ENCODE measurements at places on chromosomes 5 and 9.

- DNase-seq, result no peak
Measured at GRCh38 chr5:189976-190365, 1.3 kb upstream of the LRRC14B start.

- no peak for DNase-seq
Measured at GRCh38 chr9:77938163-77938562, 93.4 kb downstream of the GNAQ start.

GRCh38 chr9:132505991-132506655 lies 76.3 kb upstream of the BARHL1 start:
- no peak for DNase-seq

DNA sequence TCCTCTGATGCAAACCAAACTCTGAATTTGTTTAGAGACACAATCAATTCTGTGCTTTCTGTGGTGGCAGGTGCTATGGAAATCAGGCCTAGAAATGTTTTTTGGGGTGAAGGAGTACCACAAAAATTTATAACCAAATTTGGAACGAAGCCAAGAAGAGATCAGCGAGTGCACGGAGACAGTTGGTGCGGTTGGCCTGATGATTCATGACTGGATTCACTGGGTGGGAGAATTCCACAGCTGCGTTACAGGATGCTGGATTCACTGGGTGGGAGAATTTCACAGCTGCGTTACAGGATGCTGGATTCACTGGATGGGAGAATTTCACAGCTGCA lies 135.6 kb upstream of the IRX4 start:
- no peak for DNase-seq

GRCh38 chr5:156640691-156641241 lies 209.3 kb upstream of the PPP1R2B start:
- no peak for DNase-seq

- no peak for DNase-seq
Measured at GRCh38 chr9:86713970-86714369, 233.3 kb downstream of the GAS1 start.

DNA sequence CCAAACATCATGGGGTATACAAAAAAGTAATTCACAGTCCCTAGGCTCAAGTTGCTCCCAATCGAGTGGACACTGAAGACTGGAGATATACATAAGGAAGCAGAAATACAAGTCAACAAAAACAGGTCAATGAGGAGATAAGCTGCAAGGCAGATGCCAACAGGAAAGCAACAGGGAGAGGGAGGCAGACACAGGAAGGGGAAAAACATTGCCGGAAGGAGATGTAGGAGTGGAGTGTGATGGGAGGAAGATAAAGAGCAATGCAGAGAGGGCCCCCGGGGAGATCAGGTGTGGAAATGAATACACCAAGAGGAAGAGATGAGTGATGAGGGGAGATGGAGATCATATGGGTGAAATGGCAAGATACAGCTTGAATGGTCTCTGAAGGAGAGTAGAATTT lies 243.0 kb downstream of the RAB3C start:
- DNase-seq, result no peak

- no peak for DNase-seq
Measured at GRCh38 chr5:78287833-78288232, 6.7 kb downstream of the AP3B1 start.

- no peak for DNase-seq
Measured at GRCh38 chr5:54390015-54390414, 65.5 kb upstream of the HSPB3 start.

DNA sequence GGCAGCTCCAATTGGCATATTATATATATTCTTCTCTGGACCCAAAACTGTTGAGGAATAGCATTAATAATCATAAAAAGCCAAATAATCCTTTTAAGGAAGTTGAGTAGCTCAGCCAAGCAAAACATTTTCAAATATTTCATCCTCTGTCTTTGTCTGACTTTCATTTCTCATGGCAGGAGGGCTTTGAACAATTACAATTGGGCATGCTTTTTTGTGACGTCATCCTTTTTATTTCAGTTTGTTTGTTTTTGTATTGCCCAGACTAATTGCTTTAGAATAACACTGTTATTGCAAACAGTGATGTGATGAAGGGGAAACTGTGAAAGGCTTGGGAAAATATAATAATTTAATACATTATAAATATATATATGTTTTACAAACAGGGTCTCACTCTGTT lies 65.2 kb upstream of the MAP1B start:
- no peak for DNase-seq

- DNase-seq, result no peak
Measured at GRCh38 chr9:117290306-117290840, 124.5 kb downstream of the ASTN2 start.

DNA sequence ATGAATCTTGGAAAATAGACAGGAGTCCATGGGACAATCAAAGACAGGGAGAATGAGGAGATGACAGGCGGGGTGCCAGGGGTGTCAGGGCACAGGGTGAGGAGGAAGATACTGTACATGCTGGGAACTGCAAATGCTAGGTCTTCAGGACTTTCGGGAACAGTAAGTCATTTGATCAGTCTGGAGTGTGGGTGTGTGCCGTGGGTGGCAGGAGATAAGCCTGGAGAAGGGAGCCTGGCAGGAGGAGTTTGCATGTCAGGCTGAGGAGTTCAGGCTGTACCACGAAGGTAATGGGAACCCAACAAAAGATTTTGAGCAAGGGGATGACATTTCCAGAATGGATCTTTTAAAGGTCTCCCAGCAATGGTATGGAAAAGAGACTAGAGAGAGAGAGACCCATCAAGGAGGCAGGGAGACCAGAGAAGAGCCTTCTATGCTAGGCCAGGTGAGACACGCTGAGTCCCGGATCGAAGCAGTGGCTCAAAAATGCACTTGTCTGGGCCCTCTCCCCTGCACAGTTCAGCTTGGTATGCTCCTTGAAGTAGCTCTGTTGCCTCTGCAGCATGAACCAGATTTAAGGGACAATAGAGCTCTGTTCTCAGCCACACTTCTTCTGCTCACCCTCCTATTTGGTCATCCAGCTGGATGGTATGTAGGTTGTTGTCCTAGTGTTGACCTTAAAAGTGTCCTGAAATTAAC lies 77.0 kb upstream of the FER start:
- no peak for DNase-seq

DNA sequence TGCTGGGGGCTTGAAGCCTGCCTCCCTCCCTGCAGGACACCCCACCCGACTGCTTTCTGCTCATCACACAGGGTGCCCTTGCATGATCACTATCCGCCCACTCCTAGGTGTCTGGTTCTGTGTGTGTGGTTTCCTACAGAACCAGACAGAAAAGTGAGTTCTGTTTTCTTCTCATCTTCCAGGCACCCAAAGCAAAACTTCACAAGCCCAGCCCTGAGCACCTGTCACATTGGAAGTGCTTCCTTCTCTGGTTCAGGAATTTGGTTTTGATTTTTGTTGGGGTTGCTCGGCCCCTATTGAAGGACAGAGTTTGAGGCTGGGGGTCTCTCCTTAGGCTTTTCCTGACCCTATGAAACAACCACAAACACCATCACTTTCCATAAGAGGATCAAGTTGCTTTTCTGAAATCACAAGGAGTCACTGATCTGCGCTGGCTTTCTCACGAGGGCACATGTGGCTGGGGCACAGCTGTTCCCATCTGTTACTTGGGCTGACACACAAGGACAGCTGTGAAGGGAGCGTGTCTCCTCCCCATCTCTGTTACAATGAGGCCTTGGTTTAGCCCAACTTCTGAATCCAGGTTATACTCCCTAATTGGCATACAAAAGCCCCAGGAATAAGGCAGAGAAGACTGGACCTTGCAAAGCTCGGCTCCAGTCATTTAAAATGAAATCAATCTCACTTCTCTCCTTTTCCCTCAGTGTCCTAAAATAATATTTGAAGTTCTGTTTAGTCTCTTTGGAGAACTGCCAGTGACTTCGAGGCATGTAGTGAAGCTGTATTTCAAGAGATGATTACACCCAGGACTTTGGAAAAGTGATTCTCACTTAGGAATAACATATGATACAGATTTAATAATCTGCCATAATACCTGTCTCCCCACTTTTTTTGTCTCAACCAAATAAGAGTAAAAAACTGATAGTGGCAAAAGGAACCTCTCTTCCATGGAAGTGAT lies 213.1 kb upstream of the GAS1 start:
- DNase-seq, result no peak

DNA sequence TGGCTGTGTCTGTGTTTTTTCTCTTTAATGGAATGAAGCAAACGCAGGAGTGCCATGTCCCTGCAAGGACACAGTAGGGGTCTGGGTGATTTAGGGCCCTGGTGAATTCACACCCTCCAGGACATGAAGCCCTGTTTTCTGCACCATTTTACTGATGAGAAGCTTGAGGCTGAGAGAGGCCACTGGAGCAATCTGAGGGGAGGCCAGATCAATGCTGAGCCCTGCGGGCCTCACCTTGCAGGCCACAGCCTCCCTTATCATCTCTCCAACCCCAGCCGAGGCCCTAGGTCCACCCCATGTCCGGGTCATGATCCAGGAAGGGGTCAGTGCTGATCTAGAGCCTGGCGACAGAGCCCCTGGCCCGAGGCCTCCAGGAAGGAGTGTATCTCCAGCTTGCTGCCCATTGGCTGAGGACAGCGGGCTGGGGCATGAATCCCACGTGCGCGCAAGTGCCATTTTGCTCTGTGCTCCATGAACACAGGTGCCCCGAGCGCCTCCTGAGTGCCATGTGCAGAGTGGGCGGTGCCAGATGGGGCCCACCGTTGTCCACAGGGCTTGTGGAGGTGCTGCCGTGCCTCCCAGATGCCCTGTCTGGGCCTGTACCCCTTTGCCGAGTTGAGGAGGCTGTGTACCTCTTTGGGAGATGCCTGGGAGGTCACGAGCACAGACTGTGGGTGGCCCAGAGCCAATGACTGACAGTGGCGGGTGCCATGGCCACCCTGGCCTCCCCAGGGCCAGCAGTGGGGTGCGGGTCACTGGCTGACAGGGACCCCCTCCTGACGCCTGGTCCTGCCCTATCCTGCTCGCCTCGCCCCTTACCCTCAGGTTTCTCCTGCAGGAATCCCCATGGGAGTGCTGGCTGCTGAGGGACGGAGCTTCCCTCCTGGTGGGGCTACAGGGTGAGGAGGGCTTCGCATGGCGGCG lies 32.3 kb upstream of the LPCAT1 start:
- no peak for DNase-seq

DNA sequence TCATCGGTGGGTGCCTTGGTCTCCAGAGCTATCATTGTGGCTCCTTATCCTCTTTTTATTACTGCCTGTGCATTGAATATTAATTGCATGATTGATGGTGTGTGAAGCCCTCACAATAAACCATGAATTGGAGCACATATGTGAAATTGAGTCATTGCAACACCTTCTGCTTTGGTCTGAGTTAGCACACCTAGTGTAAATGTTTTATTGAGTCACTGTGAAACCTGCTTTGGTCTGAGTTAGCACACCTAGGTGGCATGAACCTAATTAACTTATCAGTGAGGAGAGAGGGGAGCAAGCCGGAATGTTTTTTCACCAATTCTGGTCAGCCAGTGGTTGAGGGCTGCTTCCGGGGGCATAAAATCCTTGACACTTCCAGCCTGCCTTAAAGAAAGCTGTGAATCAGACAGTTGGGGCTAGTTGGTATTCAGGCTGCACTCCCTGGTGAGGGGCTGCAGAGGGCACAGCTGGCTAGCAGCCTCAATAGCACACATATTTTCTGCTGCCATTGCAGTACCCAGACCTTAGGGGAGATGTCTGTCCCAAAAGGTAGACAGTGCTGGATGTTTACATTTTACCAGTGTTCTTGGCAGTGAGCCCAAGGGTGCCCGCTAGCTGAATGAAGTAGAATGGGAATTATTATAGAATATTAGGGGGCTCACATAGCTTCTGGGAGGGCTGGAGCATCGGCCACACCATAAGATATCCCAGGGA lies 76.5 kb upstream of the GOLM1 start:
- no peak for DNase-seq

DNA sequence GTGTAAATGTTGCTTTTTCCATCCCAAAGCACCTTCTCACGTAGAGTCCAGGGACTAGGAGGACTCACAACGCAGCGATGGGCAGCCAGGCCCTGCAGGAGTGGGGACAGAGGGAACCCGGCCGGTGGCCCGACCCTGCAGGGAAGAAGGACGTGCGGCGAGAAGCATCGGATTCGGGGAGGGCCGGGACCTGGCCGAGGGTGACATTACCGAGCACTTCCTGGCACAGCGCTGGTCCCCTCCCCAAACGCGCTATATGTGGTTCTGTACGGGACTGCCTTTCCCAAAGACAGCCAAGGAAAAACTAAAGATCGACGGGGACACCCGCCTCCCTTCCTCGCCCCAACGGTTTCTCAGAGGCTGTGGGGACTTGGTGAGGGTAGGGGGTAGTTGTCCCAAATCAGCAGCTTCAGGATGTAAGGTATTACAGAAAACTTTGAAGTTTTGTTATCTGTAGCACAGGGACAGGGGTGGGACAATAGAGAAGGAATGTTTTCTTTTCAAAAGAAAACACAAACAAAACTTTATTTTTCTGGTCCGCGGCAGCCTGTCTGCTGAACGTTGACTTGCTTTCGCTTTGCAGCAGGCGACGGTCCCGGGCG lies 887 bp upstream of the MAP3K1 start:
- DNase-seq, result peak; percentile 16

GRCh38 chr5:17129093-17129849 lies 88.2 kb upstream of the BASP1 start:
- DNase-seq, result no peak

GRCh38 chr9:127966416-127967150 lies 14.2 kb downstream of the EEIG1 start:
- no peak for DNase-seq

- no peak for DNase-seq
Measured at GRCh38 chr5:112940670-112941069, 18.6 kb upstream of the REEP5 start.

DNA sequence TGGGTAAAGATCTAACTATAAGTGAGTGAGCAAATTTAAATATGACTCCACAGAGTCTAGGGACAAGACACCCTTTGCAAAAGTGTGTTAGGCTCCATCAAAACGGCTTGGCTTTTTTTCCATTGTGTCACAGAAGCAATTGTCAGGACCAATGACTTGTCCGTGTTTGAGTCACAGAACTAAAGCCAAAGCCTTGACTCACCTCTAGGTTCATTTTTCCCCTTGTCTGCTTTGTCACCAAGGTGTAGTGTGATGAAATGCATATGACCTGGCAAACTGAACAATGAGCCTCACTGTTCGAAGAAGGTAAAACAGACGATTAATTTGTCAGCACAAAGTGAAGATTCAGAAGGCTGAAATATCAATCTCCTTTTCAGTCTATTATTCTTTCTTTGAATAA lies 331.0 kb downstream of the GLIS3 start:
- DNase-seq, result no peak

DNA sequence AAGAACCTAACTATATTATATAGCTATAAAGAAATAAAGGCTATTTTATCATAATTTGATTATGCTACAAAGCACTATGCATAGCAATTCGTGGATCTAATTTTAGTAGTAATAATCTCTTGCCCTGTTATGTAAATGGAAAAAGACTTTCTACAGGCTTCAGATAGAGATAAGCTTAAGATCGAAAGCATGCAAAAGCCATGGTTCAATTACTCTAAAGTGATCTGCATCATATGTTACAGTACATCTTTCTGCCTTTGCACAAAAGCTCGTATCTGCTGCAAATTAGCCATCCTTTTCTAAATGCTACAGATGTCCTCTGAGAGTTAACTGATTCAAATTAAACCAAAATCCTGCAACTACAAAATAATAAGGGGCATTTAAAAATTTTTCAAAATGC lies 234.8 kb upstream of the TMEM161B start:
- DNase-seq, result no peak

GRCh38 chr9:93066978-93067603 lies 8.6 kb downstream of the SUSD3 start:
- DNase-seq, result no peak

- no peak for DNase-seq
Measured at GRCh38 chr5:76941442-76941841, 11.4 kb upstream of the CRHBP start.
